ENCODE measurements at places on chromosomes 7 and 10.

GRCh38 chr10:131815266-131816156 is 85.3 kb upstream of the PPP2R2D start:
- no peak for DNase-seq

GRCh38 chr10:21398563-21399231 is 126.8 kb downstream of the SKIDA1 start:
- DNase-seq = no peak

GRCh38 chr7:93620057-93620456 is 45.5 kb upstream of the CALCR start:
- no peak for DNase-seq

- DNase-seq = no peak
These were observed 127.8 kb downstream of the CACNB2 start for GRCh38 chr10:18268005-18268404.

- DNase-seq = no peak
These were observed 16.5 kb downstream of the ANLN start for GRCh38 chr7:36406156-36406555.

DNA sequence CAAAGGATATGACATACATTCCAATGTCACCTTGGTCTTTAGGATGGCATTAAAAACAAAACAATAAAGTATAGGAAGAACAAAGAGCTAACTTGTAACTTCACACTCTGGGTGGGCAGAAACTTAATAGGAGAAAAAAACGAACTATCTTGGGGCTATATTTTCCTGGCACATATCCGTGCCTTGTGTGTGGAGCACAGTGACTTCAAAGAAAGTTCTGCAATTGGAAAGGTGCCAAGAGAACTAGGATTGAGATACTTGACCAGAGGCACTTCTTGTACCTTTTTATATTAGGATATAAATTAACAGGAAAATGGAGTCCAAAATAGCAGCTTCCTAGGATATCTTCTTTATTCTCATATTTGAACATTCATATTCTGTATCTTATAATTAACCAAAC is 148.4 kb downstream of the SEMA3D start:
- DNase-seq = no peak

- DNase-seq = no peak
These were observed 17.8 kb downstream of the LRRC27 start for GRCh38 chr10:132349766-132350165.

- no peak for DNase-seq
These were observed 129.8 kb downstream of the BAMBI start for GRCh38 chr10:28806951-28807759.

DNA sequence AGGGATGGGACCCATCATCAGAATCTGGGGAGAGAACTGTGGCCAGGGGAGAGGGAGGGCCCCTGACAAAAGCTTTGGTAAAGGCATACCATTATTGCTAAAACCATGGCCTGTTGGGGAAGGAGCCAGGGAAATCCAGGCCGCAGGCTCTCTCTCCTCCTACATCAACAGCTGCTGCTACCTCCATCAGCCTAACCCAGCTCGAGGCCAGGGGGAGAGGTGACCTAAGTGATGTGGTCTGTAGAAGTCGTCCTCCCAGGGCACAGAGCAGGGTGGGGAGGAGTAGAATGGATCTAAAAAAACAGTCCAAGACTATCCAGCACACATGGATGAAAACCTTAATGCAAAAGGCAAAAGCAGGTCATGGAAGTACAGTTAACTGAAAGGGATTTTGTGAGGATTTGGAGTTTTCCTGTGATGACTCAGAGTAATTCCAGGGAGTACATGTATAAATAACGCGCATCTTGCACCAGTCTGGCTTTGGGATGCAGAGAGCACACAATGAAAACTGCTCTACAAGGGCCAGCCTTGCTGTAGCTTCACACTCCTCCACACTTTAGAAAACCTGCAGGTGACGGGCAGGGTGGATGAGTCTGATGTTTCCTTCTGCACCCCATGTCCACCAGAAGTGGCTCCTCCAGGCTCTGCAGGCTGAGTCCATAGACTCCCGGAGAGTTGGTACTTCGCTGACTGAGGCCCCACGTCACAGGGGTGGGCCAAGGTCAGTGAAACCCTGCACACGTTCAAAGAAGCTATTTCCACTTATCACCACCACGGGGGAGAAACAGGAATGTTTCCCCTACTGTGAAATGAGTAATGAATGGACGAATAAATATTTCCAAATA is 38.5 kb upstream of the MSMB start:
- no peak for DNase-seq

DNA sequence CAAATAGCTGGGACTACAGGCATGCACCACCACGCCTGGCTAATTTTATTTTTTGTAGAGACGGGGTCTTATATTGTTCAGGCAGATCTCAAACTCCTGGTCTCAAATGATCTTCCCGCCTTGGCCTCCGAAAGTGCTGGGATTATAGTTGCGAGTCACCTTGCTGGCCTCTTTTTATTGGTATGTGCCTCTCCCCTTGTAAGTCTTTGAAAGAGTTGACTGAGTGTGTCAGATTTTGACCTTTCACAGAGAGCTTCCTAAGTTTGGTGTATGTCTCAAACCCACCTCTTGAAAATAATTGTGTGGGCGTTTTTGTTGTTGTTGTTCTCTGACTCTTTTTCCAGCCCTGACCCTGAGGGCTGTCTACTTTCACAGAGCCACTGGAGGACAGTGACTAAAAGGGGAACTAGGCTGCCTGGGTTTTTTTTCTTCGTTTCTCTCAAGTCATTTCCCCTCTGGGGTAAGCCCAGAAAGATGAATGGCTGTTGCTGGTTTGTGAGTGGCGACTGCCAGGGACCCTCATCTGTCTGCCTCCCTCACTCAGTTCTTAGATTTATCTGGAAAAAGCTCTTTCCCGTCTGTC is 262.8 kb downstream of the ZEB1 start:
- no peak for DNase-seq

DNA sequence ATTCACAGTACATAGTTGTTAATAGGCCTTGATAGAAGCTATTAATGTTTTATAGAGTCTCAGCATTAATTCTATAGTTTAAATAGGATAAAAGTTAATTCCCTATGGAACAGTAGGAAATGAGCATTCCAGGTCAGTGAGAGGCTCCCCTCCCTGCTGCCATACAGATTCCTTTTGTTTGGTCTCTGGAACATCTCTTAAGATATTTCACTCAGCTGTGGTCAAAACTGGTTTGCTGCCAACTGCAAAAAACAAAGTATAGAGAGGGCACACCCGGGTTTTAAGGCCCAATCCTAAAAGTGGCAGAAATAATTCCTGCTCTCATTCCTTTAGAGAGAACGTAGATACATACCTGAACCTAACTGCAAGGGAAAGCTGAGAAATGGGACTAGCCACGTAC is 51.3 kb downstream of the MDFIC start:
- DNase-seq = no peak

- no peak for DNase-seq
These were observed 15.8 kb downstream of the ZNF485 start for GRCh38 chr10:43622038-43622437.

DNA sequence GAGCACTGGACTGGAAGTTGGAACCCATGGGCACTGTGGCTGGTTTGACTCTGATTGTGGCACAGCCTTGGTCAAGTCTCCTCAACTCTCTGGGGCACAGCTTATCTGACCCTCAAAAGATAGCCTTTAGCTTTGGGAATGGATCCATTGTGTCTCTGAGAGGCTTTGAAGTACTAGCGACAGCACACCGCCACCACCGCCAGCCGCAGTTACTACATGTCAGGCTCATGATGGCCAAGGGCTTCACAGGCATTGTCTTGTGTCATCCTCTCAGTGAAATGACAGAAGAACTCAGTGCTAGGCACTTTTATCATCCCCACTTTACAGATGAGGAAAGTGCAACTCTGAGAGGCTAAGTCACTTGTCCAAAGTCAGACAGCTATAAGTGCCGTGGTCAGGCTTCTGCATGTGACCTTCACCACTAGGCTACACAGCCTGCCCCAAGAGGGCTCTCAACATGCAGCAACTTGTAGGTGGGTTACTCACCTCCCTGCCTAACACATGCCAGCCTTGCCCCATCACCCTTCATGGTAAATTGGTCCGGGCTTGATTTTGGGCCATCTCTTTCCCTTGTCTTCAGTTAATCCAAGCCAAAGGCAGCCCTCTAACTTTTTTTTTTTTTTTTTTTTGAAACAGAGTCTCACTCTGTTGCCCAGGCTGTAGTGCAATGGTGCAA is 44.1 kb downstream of the C10orf105 start:
- DNase-seq = no peak

DNA sequence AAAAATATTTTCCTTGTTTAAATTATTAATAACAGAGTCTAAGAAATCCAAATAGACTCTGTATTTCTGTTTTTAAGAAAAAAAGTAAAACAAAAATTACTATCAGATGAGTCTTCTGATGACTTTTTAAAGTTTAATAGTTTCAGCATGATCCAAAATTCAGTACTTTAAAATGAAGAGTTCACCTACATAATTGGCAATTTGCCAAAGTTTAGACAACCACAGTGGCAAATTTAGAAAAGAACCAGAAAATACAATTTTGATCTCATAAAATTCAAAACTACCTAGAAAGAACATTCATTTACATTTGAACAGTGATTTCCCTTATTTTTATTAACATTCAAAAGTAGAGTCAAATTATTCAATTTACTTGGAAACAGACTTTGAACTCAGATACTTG is 56.1 kb downstream of the AGMO start:
- DNase-seq = no peak

DNA sequence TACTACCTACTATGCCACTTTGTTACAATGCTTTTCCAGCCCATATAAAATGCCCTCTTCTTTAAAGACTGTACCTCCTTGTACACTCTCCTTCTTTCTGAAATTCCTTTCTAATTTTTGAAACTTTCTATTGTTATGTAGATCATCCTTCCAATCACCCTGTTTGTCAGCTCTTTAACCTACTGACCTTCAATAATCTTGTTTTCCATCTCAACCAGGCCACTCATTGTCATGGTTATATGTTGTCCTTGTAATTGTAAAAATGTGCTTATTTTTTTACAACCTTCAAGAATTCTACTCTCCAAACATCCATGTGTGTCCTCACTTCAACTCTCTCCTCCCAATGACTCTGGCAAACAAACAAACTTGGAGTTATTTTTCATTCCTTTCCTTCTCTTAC is 1172.6 kb upstream of the CELF2 start:
- no peak for DNase-seq

DNA sequence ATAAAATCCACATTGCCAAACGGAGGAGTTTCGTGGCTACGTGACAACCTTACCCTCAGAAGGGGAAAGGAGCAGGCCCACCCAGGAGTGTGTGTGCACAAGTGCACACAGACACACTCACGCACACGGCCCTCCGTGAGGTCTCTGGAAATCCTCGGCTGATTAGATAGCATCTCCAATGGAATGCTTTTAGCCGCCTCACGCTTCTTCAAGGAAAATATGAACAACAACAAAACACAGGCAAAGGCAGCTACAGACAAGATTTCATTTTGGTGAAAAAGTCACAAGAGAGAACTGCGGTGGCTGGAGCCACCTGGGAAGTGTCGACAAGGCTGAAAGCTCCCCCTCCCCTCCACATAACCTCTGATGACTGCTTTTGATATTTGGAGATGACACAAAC is 391.8 kb upstream of the MKI67 start:
- DNase-seq = no peak

GRCh38 chr7:81791568-81792518 is 22.0 kb upstream of the HGF start:
- DNase-seq = no peak

DNA sequence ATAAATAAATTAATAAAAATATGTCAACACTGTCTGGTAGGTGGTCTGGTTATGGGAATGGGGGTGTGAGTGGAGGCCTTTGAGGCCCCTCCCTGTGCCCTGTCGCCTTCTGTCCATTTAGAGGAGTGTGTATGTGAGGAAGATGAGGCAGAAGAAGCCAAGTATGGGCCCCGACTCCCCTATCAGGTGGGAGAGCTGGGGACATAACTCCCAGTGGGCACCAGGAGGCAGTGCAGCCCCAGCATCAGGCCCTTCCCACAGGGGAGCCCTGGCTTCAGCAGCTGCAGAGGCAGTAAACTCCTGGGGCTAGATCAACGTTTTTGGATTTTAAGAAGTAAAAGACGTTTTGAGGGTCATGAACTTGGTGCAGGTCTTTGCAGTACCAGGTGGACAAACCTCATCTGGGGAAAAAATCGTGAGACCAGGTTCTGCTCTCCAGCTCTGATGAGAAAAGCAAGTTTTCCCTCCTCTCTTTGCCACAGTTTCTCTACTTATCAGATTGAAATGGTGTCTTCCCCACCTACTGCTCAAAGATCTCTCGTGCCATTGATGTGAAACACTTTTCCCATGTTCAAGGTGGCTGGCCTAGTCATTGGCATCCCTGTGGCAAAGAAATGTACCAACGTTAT is 167.8 kb upstream of the EEPD1 start:
- no peak for DNase-seq

GRCh38 chr10:119536508-119537025 is 6.0 kb downstream of the RGS10 start:
- no peak for DNase-seq

DNA sequence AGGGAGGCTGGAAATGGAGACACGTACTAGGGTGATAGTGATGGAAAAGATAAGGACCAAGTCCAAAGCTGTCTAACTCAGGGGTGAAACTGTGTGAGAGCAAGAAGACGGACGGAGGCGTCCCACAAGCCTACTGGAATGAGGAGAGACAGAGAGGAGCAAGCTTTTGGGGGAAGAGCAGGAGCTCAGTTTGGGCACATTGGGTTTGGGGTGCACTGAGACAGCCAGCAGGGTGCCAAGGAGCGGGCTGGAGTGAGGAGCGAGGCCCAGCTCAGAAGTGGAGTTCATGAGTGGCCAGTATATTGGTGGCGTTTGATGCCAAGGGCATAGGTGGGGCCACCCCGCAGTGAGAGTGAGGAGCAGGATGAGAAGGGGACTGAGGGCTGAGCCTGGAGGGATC is 22.6 kb downstream of the GHRHR start:
- DNase-seq = no peak

GRCh38 chr10:125034675-125035074 is 92.8 kb downstream of the ZRANB1 start:
- no peak for DNase-seq

DNA sequence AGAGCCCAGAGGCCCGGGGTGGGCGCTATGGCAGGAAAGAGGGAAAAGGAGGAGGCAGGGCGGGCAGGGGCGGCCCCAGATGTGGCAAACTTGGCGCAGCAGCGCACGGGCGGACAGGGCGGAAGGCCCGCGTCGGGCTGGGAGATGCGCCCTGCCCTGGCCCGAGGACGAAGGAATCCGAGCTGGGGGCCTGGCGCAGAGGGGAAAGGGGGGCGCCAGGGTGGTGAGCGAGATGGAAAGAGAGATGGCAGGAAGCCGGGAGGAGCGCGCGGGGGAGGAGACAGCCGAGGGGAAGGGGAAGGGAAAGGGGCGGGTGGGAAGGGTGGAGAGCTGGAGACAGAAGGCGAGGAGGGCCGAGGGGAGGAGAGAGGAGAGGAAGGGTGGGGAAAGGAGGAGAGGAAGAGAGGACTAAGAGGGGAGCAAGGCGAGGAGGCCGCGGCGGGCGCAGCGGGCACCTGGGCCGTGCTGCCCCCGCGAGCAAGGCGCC is at the start of gene MARVELD1:
TSS of gene MARVELD1 (plus strand) at position 392 of the 487 bp plus-strand sequence. CDS start 147 bp downstream, outside the sequence.
- no peak for DNase-seq

Data from glomerular endothelial cell (primary cell).